ENCODE measurements at places on chromosomes 12 and 14. TPM values are rescaled to one million over a fixed set of nuclear protein-coding genes. Genes with fewer than 3 reads are reported as not detected.
A peak's percentile ranks its signal among the peaks of the same experiment; 100 is the strongest.

DNA sequence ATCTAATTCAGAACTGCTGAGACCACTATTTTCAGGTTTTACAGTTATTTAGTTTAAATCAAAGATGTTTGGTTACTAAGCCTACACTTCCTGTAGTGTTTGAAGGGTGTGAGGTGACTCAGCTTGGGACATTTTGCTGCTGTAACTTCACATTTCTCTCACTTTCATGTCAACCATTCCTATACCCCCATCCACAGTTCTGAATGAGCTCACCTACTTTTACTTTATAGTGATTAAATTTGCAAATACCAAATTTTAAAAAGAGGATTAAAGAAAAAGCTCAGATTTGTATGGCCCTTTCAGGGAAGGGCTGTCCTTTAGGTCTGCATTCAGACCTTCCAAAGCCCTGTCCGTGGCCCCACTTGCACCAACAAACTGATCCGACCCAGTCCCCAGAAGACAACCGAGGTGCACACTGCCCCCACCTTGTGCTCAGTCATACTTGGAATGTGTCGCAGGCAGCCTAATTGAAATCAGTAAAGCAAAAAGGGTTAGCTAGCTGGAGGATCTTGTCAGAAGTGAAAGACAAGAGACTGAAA is 174.4 kb downstream of the MON2 start:
- H3K27me3 ChIP-seq = no peaks in the 10 kb centered on the region
- H3K27ac ChIP-seq = no peak overlapping the region
- H3K4me3 ChIP-seq = no peak overlapping the region

GRCh38 chr14:101467181-101467926 is 93.9 kb upstream of the DIO3 start:
- no peaks in the 10 kb centered on the region for H3K36me3 ChIP-seq
- DNase-seq = no peak
- no peak overlapping the region for H3K27ac ChIP-seq

DNA sequence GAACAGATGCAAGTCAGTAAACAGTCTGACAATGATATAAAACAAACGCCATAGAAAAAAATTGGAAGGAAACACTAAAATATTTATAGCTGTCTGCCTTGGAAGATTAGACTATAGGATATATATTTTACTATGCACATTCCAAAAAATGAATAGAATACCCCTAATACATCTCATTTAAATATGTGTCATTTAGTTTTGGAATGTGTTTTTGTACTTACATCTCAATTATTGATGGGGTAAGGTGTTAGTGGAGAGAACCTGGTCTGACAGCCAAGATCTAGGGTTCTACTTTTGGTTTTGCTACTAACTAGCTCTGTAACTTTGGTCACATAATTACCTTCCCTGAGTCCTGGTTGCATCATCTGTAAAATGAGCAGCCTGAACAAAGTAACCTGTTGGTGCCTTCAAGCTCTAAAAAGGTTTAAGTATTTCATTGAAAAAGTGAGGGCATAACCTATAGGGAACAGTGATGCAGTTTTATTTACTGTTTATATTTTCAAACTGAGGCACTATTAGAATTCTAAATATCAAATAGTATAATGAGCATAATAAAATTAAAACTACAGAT is 28.6 kb upstream of the SLC6A13 start:
- H3K27me3 ChIP-seq = no peaks in the 10 kb centered on the region
- H3K36me3 ChIP-seq = peaks cover 40% of the 10 kb centered on the region
- H3K4me3 ChIP-seq = no peak overlapping the region
- no peak for DNase-seq

The MRPL52 gene
- 187 TPM for total RNA-seq

The ATF7 gene
- total RNA-seq = 38.8 TPM

The CSAD gene
- 37.5 TPM for total RNA-seq

DNA sequence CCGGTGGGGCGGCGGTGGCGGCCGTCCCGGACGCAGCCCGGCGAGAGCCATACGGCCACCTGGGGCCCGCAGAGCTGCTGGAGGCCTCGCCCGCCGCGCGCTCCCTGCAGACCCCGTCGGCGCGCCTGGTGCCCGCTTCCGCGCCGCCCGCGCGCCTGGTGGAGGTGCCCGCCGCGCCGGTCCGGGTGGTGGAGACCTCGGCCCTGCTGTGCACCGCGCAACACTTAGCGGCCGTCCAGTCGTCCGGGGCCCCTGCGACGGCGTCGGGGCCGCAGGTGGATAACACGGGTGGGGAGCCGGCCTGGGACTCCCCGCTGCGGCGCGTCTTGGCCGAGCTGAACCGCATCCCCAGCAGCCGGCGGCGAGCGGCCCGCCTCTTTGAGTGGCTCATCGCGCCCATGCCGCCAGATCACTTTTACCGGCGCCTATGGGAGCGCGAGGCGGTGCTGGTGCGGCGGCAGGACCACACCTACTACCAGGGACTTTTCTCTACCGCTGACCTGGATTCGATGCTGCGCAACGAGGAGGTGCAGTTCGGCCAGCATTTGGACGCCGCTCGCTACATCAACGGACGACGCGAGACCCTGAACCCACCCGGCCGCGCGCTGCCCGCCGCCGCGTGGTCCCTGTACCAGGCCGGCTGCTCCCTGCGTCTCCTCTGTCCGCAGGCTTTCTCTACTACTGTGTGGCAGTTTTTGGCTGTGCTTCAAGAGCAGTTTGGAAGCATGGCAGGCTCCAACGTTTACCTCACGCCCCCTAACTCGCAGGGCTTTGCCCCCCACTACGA is 716 bp downstream of the RIOX1 start:
- peaks cover 13% of the 10 kb centered on the region for H3K4me1 ChIP-seq
- DNase-seq = peak; percentile 67
- peak overlapping the region; percentile 87 for H3K4me3 ChIP-seq
- H3K36me3 ChIP-seq = peaks cover 19% of the 10 kb centered on the region
- peak overlapping the region; percentile 89 for H3K27ac ChIP-seq
- H3K27me3 ChIP-seq = no peaks in the 10 kb centered on the region

The SLC6A13 gene
- total RNA-seq = not detected

DNA sequence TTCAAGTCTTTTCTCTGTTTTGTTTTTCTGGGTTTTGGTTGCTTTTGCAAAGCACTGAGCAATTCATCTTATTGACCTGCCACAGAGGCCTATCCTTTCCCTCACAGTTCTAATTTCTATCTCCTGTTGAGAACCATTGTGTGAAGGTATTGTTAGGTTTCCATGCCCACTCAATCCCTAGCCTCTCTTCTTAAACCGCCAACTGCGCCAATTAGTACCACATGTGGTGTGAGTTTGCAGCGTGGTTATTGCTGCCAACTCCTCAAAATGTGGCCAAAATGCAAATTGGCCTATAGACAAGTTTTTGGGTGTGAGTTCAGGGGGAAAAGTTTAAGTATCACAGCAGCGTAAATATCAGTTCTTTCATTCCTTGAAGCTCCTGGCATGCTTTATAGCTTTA is 232.6 kb downstream of the FLRT2 start:
- no peak overlapping the region for H3K4me3 ChIP-seq
- H3K27me3 ChIP-seq = no peaks in the 10 kb centered on the region
- no peaks in the 10 kb centered on the region for H3K36me3 ChIP-seq
- DNase-seq = peak; percentile 85
- H3K4me1 ChIP-seq = peaks cover 10% of the 10 kb centered on the region
- no peak overlapping the region for H3K27ac ChIP-seq

- H3K27ac ChIP-seq = no peak overlapping the region
- no peaks in the 10 kb centered on the region for H3K36me3 ChIP-seq
- no peaks in the 10 kb centered on the region for H3K4me1 ChIP-seq
- peak overlapping the region; percentile 50 for H3K4me3 ChIP-seq
These were observed 54.0 kb downstream of the ZNF641 start for GRCh38 chr12:48296586-48297282.

The BEGAIN gene
- total RNA-seq = 1.3 TPM

The ITPR2 gene
- 22.6 TPM for total RNA-seq

The ZNF385A gene
- total RNA-seq = 17.5 TPM

- H3K27ac ChIP-seq = no peak overlapping the region
- no peaks in the 10 kb centered on the region for H3K27me3 ChIP-seq
- DNase-seq = no peak
These were observed 26.9 kb downstream of the PLEKHG3 start for GRCh38 chr14:64731141-64731581.

The PLEKHD1 gene
- 0.87 TPM for total RNA-seq

DNA sequence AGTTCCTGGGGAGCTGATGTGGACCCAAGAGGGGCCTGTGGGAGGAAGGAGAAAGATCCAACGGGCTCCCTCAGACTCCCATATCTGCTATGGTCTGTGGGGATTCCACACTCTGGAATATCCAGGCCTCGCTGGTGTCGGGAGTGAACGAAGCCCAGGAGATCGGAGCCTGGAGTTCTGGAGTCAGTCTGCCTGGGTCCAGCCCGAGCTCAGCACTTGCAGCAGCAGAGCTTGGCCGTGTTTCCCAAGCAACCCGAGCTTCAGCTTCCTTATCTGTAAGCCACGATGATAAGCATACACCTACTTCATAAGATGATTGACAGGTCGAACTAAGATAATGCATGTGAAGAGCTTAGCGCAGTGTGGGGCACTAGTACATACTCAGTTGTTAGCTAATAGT is 10.1 kb downstream of the LTBP2 start:
- no peaks in the 10 kb centered on the region for H3K36me3 ChIP-seq
- DNase-seq = no peak
- no peaks in the 10 kb centered on the region for H3K27me3 ChIP-seq

DNA sequence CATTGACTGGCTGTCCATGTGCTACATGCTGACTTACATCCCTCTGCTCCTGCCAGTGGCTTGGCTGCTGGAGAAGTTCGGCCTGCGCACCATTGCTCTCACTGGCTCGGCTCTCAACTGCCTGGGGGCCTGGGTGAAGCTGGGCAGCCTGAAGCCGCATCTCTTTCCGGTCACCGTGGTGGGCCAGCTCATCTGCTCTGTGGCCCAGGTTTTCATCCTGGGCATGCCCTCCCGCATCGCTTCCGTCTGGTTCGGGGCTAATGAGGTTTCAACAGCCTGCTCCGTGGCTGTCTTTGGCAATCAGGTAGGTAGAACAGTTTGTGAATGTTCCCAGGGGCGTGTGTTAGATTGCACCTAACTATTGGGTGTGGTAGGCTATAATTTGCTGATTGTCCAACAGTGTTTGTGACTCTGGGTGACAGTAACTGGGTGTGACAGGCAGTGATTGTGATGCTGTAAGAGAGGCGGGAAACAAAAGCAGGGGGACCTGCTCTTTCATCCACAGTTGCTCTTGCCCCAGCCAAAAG is 981 bp downstream of the FLVCR2 start:
- no peak overlapping the region for H3K27ac ChIP-seq
- H3K36me3 ChIP-seq = no peaks in the 10 kb centered on the region
- peaks cover 4% of the 10 kb centered on the region for H3K27me3 ChIP-seq
- H3K4me3 ChIP-seq = no peak overlapping the region

- no peak for DNase-seq
- no peaks in the 10 kb centered on the region for H3K4me1 ChIP-seq
- no peaks in the 10 kb centered on the region for H3K36me3 ChIP-seq
- H3K4me3 ChIP-seq = no peak overlapping the region
- H3K27me3 ChIP-seq = no peaks in the 10 kb centered on the region
These were observed 47.5 kb upstream of the OAS1 start for GRCh38 chr12:112859291-112859690.

DNA sequence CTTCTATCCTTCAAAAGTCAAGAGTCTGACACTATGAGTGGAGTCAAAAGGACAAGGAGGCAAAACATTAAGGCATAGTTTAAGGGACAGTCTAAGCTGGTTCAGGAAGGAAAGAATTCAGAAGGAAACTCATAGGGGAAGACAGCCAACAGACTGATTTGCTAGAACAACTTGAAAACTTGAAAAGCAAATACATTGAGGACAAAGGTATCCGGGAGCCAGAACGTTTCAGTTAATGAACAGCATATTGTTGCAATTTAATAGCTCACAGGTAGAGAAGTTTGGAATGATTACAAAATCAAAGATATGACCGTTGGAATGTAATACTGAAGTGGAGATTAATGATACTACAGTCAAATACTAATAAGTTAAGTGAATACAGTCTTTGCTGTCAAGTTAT is 312.8 kb upstream of the RPL10L start:
- no peak overlapping the region for H3K27ac ChIP-seq
- no peaks in the 10 kb centered on the region for H3K4me1 ChIP-seq
- no peaks in the 10 kb centered on the region for H3K36me3 ChIP-seq
- H3K4me3 ChIP-seq = no peak overlapping the region

The TAS2R19 gene
- total RNA-seq = 5.2 TPM

DNA sequence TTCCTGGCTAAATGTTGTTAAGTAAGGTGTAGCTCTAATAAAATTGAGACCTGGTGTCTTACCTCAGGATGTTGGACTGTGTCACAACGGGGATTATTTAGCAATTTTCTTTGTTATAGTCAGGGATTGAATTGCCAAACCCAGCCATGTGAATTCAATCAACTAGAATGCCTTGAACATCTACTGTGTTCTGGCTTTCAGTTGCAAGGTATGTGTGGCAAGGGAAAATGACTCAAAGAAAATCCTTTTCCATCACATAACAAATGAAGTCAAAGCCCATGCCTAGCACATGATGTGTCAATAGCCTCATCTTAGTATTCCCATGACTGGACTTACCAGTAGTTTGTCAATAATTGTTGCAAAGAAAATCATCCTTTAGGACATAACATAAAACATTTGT is 519.8 kb upstream of the FLRT2 start:
- no peak overlapping the region for H3K27ac ChIP-seq
- no peaks in the 10 kb centered on the region for H3K36me3 ChIP-seq
- no peaks in the 10 kb centered on the region for H3K4me1 ChIP-seq
- H3K4me3 ChIP-seq = no peak overlapping the region
- no peak for DNase-seq

DNA sequence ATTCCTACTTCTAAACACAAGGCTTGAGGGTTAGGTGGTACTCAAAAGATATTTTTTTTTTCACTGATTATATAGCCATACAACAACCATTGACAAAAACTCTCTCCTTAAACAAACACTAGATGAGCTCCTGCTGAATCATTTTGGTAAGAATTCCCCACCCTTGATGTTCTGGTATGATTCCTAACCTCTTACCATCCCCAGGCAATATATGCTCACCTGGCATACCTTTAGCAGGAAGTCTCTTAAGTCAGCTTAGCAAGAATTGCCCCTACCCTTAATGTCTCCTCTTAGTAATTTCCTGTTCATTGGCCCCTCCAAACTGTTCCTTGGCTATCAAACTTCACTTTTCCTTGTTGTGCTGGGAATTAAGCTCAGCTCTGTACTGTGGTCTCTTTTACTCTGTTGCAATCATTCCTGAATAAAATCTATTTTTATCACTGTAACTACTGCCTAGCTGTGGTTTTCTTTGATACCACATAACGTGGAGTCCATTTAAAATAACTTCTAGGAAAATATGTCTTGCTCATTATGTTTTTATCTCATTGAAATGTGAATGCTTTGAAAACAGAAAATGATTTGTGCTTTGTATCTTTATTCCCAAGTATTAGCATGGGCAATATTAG is 712.6 kb downstream of the SLC16A7 start:
- DNase-seq = no peak
- no peak overlapping the region for H3K4me3 ChIP-seq
- no peaks in the 10 kb centered on the region for H3K27me3 ChIP-seq
- no peak overlapping the region for H3K27ac ChIP-seq
- H3K4me1 ChIP-seq = no peaks in the 10 kb centered on the region

GRCh38 chr14:77275601-77276017 is 4.6 kb upstream of the NGB start:
- H3K27me3 ChIP-seq = peaks cover 12% of the 10 kb centered on the region
- H3K27ac ChIP-seq = no peak overlapping the region
- DNase-seq = no peak
- H3K4me1 ChIP-seq = no peaks in the 10 kb centered on the region
- no peaks in the 10 kb centered on the region for H3K36me3 ChIP-seq

The ASPG gene
- total RNA-seq = not detected

Measured in A673 (cell line).